ENCODE measurements at places on chromosomes 16 and 17.

DNA sequence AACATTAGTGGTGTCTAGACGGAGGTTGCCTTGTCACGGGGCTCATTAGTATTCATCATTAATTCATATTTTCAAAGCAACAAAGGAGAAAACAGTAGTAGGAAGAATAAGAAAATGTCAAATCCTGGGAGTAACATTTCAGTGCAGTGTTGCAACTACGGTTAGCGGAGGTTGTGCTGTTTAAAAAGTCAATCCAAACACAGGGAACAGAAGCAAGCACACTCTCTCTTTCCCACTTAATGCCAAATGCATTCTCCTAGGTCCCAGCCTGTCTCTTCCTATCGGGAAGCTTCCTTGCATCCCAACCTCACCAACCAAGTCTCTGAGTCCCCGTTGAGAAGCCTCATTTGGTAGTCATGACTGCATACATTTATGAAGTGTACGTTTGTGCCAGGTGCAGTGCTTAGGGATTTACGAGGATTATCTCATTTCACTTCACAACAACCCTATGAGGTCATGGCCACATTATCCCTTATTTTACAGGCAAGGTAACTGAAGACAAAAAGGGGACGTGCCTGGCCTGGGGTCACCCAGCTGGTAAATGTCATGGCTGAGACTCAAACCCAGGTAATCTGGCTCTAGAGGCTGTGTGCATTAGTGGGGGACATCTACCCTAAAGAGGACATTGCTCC, 283.6 kb upstream of the SALL1 start:
- no peak for DNase-seq

DNA sequence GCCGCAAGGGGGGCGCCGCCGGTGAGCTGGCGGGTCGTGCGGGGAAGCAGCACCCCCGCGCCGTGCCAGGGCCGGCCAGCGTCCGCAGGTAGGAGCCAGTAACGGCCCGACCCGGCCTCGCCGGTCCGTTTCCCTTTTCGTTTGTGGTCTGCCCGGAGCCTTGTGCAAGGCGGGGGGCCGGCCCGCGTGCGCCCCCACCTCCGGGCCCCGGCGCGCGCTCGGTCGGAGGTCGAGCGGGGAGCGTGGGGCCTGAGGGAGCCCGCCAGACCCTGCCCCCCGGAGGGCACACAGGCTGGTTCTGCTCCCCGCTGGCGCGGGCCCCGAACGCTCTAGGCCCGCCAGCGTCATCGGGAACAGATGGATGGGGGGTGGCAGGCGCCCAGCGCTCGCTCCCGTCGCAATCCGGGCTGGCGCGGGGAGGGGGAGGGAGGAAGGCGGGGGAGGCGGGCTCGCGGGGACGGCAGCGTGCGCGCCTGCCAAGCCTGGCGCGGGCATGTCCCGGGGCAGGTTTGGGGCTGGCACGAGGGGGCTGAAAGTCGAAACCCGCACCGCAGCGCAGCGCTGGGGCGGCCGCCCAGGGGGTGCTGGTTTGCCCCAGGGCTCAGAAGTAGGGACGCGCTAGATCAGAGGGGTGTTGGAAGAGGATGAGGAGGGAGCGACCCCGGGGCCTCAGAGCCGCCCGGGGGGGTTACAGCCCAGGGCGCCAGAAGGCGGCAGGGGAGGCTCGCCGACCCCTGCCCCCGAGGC, 1.5 kb upstream of the GSE1 start:
- DNase-seq: peak; percentile 14

- DNase-seq: no peak
Observed at GRCh38 chr16:73794994-73795393, 501.6 kb upstream of the PSMD7 start.

DNA sequence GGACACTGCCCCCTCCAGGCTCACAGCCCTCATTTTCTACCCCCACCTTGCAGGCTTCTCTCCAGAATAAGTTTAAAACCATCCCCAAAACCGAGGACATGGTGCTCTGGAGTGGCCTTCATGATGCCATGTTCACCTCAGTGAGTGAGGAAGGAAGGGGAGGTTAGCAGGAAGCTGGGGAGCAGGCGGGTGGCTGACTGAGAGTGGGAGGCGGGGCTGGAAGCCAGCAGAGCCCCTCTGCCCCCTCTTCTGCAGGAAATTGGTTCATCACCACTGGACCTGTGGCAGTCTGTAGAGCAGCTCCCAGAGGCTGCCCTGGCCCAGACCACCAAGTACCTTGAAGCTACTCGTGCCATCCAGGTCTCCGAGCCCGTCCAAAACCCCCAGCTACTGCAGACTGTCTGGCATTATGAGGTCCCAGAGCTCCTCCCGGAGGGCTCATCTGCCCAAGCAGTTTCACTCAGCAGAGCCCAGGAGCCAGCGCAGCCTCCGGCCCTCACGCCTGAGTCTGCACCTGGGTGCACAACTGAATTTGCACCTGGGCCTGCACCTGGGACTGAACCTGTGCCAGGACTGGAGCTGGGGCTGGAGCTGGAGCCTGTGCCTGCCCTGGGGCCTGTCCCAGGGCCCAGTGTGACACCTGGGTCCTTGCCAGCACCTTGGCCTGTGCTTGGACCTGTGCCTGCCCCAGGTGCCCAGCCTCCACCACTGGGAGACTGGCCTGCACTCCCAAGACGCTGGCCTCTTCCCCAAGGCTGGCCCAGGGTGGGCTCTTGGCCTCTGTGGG, 19.0 kb downstream of the C16orf96 start:
- DNase-seq: no peak

DNA sequence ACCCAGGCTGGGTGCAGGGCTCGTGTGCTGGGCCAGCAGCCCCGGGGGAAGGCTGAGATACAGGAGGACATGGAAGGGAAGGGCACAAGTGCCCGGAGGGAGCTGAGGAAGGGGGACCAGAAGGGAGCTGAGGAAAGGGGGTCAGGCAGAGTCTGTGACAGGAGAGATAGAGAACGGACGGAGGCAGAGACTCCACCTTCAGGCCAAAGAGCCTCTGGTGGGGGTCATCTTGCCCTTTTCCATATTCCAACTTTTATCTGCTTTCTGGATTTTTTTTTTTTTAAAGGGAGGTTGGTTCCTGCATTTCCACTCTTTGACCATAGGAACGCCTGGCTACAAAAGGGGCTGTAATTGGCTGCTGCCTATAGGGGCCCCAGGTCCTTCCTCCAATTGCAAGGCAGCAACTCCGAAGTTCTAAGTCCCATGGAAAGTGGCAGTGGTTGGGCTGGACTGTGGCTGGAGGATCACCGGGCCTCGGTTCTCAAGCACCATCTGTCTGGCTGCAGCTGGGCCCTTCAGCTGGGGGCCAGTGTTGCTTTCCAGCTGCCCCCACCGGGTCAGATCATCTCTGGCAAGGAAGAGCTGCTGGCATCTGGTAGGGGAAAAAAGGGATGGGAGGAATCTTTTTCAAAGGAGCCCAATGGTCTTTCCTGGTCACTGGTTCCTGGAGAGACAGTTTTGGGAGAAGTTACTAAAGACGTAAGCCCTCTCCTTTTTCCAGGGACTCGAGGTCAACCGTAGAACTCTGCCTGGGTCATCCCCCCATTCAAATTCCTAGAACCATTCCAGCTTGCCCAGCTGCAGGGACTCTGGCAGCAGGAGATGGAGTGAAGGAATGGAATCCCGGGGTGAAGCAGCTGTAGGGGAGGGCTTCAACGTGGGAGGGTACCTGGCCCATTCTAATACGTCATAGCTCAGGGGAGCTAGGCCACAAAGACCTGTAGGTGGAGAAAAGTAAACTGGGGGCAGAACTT, 13.1 kb upstream of the MRPS23 start:
- DNase-seq: no peak

- DNase-seq: no peak
Observed at GRCh38 chr17:60622961-60623360, 23.0 kb downstream of the PPM1D start.

DNA sequence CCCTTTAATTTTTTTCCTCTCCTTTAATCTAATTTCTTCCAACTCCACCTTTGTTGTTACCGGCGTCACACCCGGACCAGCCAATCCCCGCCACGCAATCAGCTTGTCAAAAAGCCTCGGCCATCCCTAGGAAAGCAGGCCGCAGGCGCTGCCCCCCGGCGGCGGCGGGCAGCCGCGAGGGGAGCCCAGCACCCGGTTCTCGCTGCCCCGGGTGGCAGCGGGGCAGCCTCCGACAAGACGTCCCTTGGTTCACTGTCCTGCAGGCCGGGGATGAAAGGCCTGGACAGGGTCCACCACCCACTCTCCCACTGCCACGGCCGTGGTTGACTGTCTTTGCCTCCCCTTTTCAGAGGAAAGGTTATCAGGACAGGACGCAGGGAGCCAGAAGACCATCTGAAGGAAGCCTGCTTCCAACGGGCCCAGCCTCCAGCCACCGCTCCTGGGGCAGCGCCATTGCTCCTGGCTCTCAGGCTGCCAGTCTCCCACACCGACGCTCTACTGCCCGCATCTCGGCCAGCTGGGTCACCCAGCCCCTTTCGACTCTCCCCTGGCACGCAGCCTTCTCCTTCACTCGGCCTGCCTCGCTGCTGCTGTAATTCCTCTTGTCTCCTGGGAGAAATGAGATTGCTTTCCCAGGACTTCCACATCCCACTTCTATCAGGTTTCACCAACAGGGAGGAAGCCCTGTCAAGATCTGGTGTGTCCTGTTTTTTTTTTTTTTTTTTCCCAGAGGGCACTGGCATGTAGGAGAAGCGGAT, 2.8 kb upstream of the UBTF start:
- DNase-seq: peak; percentile 26

DNA sequence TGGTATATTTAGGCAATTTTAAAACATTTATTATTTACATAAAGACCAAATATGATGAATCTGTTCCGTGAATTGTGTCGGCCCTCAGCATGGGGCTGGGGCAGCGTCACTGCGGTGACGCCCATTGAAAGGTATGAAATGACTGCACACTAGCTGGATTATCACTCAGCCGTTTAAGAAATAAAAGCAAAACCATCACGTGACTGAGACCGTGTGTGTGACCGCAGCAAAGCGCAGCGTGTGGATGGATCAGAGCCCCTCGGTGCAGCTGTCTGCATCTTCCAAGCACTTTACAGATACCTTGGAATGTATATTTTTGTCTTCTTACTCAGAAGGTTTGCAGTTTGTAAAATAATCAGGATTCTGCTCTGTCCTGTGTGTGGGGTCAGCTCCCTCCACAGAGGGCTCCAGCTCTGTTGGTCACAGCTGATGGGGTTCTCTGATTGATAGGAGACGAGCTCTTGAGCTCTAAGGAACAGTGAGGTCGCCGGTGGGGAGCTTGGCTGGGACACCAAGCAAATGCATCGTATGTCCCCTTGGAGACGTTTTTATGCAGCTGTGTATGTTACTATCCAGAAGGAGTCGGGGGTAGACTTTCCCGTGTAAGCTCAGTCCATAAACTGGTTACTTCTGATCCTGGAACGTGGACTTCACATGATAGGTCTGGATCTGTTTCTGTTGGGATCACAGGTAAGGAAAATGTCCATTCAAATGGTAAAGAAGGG, 45.1 kb downstream of the WDR45B start:
- no peak for DNase-seq

GRCh38 chr17:64428406-64428805, 20.5 kb upstream of the MILR1 start:
- no peak for DNase-seq

DNA sequence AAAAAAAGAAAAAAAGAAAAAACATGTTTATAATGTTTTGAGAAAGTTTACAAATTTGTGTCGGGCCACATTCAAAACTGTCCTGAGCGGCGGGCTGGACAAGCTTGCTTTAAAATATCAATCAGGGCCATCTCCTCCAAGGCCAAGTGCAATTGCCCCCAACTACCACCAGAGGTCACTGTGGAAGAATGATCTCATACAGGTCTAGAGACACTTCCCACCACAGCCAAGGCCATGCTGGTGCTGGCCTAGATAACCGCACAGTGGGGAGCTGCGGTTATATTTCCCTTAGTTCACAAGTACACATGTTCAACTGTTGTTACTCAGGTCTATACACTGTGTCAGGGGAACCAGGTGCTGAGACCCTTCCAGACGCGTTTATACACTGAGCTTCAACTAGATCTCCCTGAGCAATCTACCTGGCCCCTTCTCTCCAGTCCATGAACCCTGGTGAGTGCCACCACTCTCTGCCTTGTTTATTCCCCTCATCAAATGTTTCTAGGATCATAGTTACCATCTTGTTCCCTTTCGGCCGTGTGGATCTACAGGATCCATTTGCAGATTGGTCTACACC, 83.8 kb upstream of the CCL2 start:
- DNase-seq: peak; percentile 9

- DNase-seq: no peak
Observed at GRCh38 chr16:1201444-1201843, 23.6 kb downstream of the TPSG1 start.

DNA sequence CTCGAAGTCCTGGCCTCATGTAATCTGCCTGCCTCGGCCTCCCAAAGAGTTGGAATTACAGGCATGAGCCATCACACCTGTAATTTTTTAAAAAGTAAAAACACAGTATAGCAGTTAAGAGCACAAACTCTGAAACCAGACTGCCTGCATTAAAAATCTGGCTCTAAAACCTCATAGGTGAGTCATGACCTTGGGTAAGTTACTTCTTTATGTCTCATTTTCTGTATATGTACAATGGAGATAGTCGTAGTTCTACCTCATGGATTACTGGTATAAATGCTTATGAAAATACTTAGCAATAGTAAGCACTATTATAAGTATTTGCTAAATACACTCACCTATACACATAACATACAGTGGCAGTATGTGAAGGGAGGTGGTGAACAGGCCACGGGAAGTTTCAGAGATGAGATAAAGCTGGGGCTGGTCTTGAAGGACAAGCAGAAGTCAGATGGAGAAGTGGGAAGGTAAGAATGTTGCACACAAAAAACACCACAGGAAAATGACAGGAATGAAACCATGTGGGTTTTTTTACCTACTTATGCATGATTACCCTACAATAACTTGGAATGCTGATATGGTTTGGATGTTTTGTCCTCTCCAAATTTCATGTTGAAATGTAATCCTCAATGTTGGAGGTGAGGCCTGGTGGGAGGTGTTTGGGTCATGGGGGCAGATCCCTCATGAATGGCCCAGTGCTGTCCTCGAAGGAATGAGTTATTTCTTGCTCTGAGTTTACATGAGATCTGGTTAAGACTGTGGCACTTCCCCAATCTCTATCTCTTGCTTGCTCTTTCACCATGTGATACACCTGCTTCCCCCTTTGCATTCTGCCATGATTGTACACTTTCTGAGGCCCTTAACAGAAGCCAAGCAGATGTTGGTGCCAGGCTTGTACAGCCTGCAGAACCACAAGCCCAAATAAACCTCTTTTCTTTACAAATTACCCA, 33.9 kb downstream of the ZNF652 start:
- DNase-seq: no peak

DNA sequence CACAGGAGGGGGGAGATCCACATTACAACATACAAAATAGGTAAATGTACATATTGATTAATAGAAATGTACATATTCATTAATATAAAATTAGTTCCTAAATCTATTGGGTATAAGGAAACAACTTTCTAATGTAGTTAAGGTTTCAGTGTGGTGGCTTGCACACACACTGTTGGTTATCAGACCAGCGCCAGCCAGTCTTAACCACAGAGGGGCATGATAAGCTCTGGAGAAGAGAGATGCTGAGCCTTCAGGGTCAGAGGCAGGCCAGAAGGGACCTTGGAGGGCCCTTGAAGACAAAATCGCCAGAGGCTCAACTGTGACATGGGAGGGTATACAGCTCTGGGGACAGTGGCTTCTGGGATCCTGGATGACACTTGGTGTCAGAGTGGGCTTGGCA, 10.9 kb upstream of the ZFP90 start:
- DNase-seq: no peak

- DNase-seq: no peak
Observed at GRCh38 chr17:18323007-18323406, 7.9 kb downstream of the SMCR8 start.
